ENCODE measurements at places on chromosomes 1 and 21.
A peak's percentile ranks its signal among the peaks of the same experiment; 100 is the strongest.

DNA sequence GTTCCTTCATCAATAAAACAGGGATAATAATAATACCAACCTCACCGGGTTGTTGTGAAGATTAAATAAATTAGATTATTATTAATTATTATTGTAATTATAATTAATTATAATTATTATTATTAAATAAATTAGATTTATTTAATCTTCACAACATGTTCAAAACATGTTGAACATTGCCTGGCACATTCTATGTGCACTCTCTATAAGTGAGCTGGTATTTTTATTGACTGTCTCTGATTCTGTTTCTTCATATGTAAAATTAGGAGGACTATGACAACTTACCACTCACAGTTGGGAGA is 834 bp upstream of the C8B start:
- no peak for DNase-seq

DNA sequence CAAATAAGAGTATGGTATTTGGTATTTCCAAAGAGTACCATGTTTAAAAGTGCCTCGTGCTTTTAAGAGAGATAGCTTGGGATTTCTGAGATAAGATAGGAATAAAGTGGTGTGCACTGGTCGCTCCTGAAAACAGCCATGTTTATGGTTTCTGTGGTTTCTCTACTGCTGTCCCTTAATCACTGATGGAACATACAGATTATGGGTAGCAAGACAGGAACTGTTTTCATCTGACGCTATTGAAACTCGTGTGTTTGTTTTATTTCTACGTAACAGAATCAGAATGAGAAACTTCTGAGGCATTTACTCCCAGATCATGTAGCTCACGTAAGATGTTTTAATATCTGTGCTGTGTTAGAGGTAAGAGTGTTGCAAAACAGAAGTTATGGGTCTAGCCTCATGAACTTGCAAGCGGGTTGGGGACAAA is 126.0 kb downstream of the KIAA0319L start:
- no peak for DNase-seq

GRCh38 chr1:234950598-234950997 is 178.0 kb downstream of the TOMM20 start:
- DNase-seq: no peak

GRCh38 chr1:5739561-5740078 is 252.6 kb downstream of the NPHP4 start:
- DNase-seq: no peak

DNA sequence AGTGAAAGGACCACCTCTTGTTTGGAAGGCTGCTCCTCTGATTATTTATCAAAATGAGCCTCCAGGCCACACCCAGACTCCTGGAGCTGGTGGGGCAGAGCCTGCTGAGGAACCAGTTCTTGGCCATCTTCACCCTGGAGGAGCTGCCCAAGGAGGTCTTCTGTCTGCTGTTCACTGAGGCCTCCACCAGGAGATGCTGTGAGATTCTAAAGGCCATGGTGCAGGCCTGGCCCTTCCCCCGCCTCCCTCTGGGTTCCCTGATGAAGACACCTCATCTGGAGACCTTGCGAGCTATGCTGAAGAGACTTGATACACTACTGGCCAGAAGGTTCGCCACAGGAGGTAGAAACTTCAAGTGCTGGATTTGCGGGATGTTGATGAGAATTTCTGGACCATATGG is 61.7 kb upstream of the GJA8 start:
- no peak for DNase-seq

DNA sequence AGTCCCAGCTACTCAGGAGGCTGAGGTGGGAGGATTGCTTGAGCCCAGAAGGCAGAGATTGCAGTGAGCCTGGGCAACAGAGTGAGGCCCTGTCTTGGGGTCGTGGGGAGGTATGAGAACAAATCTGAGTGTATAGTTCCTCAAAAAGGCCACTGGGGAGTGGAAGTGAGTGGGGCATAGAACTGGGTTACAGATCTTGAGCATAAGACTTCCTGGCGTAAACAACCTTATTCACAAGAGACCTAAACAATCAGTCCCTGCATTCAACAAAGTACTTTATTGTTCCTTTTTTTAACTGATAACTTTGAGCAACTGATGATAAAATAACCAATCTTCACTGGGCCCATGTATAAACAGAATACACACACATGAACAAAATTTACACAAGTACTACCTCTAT is 72.7 kb upstream of the MUTYH start:
- no peak for DNase-seq

GRCh38 chr1:98761219-98761865 is 99.8 kb downstream of the SNX7 start:
- DNase-seq: no peak

GRCh38 chr1:205680073-205680851 is at the start of gene SLC45A3:
SLC45A3 (minus strand) TSS chr1:205680509; CDS start chr1:205664656, 15,853 bp downstream.
- peak; percentile 28 for DNase-seq

DNA sequence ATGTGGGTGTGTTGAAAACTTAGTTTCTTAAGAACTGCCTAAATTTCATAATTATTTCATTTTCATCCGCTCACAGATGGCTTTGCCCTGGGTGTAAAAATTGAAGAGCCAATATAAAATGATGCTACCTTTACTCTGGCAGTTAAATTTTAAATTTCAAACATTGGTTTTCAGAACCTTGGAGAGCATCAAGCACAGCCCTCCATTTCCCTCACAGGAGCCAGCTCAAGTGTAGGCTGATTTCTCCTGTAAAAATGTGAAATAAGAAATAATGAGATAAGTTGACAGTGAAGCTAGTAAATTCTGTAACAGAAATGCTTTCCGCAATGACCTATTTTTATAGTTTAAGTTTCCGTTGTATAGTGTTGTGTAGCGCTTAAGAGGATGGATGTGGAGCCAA is 53.9 kb upstream of the AKT3 start:
- DNase-seq: no peak

- DNase-seq: no peak
Measured at GRCh38 chr1:243890576-243890975, 40.5 kb upstream of the AKT3 start.

DNA sequence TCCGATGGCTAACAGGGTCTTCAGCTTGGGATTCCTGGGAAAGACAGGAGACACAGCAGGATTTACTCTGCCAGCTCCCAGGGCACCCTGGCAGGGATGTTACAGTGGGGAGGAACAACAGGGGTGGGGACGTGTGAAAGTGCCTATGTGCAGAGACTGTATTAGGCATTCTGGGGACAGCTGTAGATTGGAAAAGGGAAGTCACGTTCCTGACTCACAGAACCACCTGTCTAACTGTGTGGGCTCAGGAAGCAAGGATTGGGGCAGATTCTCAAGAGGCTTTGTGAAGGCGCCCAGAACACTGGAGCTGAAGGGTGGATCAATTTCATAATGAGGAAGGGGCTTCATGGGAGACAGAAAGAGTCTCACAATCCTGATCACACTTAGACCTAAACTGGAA is 4.4 kb downstream of the CHIT1 start:
- DNase-seq: no peak

DNA sequence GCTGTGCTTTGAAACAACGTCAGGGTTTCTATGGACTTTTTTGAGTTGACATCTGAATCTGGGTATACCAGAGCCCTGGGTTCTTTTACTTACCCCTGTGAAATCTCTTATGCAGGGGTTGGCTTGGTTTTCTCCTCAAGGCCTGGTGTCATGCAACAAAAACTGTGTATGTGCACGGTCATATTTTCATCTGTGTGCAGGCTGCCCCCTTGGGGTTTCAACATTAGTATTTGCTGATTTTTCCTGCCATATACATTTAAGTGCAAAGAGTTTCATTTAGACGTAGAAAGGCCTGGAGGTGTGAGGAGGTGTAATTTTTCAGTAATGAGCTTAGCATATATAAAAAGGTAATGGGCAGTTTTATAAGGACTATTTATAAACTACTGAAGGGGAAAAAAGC is 22.0 kb upstream of the ZBTB18 start:
- DNase-seq: no peak

DNA sequence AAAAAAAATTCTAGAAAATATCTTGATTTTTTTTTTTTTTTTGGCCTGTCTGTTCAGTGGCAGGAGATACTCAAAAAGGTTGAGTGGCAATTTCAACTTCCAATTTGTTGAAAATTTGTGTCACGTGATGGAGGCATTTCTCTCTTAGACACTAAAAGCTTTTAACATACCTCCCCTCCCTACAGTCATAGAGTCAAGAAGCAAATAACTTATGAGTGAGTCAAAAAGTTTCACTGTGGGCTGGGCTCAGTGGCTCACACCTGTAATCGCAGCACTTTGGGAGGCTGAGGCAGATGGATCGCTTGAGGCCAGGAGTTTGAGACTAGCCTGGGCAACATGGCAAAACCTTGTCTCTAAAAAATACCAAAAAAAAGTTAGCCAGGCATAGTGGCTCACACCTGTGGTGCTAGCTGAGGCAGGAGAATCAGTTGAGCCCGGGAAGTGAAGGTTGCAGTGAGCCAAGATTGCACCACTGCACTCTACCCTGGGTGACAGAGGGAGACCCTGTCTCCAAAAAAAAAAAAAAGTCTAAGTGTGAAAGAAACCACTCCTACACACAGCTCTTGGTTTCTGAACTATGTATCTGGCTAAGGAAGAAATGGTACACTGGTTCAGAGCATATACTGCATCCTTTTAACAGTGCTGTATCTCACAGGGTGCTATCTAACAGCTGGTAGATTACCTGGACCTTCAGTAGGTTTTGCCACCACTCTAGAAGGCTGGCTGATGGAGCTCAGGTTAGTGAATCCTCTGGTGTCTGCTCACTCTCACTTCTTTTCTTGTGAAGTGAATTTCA is 11.6 kb upstream of the BSDC1 start:
- DNase-seq: no peak

DNA sequence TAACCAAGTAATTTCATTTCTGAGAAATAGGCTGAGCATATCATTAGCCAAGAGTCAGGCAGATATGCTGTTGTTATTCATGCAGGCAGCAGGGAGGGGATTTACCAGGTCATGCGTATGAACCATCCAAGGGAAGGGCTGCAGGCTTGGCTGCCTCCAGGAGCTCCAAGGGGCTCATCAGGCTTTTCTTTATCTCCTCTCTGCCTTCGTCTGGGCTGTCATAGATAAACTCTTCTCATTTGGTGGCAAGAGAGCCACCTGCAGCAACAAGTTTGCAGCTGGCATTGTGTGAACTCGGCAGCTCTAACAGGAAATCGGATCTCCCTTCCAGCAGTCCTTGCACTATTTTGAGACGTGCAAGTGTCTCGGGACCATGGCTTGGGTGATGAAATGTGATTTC is 7.5 kb downstream of the CCDC27 start:
- DNase-seq: no peak

GRCh38 chr21:14477133-14477532 is 69.0 kb downstream of the SAMSN1 start:
- DNase-seq: no peak

- no peak for DNase-seq
Measured at GRCh38 chr1:47191940-47192457, 2.2 kb upstream of the PDZK1IP1 start.

DNA sequence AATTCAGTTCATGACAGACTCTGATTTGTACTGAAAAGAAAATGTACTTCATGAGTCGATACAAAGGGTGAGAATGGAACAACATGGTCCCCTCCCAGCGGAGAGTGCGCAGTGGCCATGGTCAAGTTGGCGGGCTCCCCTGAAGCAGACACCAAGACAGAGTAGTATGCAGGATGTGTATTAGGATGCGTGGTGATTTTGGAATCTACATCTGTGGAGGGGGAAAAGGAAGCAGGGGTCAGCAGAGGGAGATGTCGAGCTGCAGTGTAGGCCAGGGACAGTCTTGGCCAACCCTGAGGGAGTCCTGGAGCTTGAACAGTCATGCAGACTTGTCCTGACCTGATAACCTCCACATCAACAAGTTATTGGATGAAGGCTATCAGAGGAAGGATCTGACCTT is 481.0 kb downstream of the OMA1 start:
- no peak for DNase-seq

- no peak for DNase-seq
Measured at GRCh38 chr21:27269644-27270043, 302.8 kb upstream of the ADAMTS5 start.

GRCh38 chr21:39386194-39386593 is 37.3 kb upstream of the HMGN1 start:
- no peak for DNase-seq

GRCh38 chr1:212754193-212754592 is 37.4 kb downstream of the NSL1 start:
- DNase-seq: no peak

DNA sequence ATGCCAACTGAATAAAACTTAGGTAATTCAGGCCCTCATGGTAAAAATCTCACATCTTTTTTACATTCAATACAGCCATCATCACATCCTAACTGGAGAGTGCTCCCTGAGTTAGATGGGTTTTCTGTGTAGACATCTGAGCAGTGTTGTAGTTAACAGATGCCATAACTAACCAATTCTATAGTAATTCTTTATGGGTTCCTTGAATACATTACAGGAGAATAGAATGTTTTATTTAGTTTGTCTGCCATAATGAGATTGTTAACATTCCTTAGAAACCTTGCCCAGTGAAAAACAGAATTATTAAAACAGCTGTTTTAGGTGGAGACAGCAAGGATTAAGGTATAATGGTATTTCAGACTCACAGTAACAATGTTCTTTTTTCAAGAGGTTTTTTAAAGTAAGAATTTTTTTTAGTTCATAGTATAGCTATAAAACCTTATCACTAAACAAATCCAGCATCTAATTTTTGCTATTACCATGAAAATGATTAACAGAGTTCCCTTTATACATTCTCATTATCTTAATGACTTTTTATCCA is 95.3 kb downstream of the ATP5PO start:
- DNase-seq: no peak

DNA sequence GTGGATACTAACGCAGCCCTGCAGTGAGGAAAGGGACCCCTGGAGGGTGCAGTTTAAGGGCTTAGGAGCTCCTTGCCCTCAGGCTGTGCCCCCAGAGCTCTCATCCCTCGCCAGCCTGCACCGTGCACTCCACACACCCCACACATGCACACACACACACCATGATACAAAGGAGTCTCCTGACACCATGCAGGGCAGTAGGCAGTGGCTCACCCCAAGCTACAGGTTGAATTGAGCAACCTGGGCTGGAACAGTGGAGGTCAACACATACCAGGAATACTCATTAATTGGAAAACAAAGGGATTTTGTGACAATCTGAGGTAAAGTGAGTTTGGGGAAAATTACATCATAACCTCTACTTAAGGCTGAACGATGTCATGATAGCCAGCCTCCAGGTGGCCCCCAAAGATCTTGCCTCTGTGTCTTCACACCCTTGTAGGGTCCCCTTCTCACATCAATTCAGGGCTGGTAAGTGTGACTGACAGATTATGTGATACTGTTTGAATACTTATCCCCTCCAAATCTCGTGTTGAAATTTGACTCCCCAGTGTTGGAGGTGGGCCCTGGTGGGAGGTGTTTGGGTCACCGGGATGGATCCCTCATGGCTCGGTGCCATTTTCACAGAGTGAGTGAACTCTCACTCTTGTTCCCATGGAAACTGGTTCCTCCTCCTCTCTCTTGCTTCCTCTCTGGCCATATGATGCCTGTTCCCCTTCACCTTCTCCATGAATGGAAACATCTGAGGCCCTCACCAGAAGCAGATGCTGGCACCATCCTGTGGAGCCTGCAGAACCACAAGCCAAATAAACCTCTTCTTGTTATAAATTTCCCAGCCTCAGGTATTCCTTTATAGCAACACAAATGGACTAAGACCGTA is 111.0 kb upstream of the RAB4A start:
- no peak for DNase-seq

GRCh38 chr1:200118779-200119505 is 91.4 kb downstream of the NR5A2 start:
- DNase-seq: no peak

All from left ventricle myocardium inferior (tissue), 1 donor.